ENCODE measurements at places on chromosomes 12 and 14.

GRCh38 chr14:75614179-75614578, 35.8 kb downstream of the FLVCR2 start:
- no peak for DNase-seq

DNA sequence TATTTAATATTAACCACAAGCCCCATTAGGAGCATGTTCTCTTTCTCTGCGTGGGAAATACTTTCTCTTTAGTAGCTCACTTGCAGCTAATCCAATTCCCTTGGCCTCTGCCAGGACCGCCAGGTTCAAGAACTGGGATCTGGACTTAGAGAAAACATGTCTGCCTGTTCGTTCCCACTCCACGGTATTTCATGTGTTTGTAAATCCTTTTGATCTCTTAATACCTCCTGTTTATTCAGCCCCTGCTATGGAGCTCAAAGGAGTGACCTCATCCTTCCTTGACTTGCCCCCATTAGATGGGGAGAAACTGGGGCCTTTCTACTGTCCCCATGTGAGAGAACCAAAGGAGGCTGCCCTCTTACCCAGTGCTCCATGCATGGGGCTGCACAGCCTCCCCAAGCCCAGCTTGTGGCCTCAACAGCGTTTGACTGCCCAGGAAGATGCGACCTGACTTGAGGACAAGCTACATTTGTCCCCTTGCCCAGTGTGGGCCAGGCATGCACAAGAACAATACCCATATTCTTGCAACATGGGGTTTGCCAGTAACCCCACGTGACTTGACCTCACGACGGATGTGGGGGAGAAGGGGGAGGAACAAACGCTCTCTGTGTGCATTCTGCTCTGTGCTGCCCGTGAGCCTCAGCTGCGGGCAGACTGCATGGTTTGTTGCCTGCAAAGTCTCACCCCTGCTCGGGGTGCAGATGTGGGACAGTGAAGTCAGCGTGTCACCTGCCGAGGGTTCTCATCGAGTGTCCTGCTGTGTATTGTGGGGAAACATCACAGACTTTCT, 30.3 kb downstream of the CD9 start:
- DNase-seq, result peak; percentile 74

DNA sequence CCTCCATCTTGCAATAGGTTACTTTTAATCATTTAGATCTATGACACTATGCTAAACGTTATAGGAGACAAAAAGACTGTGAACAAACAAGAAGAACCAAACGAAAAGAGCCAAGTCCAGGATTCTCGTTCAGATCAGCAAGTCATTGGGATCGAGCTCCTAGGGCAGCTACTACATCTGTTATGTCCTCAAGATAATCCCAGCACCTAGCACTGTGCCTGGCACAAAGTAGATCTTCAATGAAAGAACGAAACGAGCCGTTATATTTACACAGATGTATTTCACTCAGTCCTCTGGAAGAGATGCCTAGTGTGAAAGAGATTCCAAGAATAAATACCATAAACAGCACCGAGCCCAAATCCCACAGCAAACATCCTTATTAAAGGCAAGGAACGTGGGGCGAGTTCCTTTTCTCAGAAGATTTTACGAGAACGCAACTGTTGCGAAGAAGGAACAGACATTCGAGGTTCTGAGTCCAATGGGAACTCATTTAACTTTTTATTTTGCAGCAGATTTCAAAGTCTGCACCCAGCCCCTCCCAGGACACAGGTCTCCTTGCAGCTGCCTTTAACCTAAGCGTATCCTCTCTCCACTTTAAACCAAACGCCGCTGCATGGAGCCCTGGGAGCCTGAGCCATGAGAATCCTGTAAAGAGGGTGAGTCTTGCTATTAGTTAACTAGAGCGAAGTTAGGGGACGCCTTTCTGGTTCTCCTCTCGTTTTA, 544 bp upstream of the TDP1 start:
- no peak for DNase-seq

DNA sequence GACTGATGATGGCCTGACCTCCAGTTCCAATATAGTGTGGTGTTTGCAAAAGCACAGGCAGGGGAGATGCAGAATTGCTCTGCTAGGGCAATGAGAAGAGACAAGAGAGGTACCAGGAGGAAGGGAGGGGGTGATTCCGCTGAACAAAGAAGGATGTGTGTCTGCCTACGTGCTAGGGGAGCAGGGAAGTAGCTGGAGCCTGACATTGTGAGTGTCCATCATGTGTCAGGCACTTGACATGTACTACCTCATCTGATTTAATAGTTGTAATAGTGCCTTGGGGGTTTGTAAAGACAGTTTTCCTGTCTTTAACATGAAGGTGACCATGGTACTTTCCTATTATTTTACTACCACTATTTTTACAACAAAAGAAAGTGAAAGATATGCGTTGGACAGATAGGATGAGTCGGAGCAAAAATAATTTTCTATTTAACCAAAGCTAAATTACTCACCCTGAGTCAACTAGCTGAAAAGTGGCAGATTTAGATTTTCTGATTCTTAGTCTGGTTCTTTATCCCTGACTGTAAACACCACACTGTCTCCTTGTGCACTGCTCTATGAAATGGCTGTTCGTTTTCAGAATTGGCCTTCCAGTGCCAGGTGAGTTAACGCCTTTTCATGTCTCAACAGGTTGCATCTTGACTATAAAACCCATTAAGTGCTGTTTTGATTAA, 33.7 kb upstream of the TEAD4 start:
- no peak for DNase-seq

Data from CD4-positive, alpha-beta T cell treated with Interleukin-12 subunit alpha and Interleukin-12 subunit beta, for 1 hour (primary cell).